ENCODE measurements at places on chromosomes 5 and 9.

- no peak for DNase-seq
Measured at GRCh38 chr5:160643616-160644240, 208.3 kb downstream of the ATP10B start.

GRCh38 chr5:130034566-130035210, 130.4 kb downstream of the CHSY3 start:
- no peak for DNase-seq

- no peak for DNase-seq
Measured at GRCh38 chr5:180129291-180130190, 58.0 kb upstream of the RNF130 start.

DNA sequence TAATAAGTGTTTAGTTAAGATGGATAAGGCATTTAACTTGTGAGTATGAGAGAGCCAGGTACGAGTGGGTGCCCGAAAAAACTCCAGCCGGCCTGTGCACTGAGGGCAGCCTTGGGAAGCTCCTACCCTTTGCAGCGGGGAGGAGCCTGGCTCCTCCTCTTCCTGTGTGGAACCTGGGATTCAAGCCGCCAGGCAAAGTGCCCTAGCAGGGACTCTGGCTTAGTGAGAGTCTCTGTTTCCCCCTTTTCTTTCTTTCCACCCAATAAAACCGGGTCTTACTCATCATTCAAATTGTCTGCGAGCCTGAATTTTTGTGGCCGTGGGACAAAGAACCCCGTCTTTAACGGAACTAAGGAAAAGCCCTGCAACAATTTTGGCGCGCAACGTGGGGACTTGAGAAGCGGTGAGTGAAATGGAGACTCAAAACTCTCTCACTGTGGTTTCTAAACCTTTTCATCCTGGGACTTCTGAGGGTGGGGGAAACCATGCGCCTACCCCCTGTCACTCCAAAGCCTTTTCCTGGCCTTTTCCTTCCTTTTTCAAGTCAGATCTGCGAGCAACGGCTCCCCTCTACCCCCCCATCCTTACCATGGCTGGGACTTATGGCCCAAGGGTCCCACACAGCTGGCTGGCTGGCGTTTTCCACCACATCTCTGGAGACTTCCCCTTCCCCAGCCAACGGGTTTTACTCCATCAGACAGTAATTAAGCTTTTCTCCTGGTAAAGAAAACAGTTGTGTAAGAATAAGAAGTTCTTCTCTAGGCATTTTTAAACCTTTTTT, 535.7 kb upstream of the ACO1 start:
- no peak for DNase-seq

DNA sequence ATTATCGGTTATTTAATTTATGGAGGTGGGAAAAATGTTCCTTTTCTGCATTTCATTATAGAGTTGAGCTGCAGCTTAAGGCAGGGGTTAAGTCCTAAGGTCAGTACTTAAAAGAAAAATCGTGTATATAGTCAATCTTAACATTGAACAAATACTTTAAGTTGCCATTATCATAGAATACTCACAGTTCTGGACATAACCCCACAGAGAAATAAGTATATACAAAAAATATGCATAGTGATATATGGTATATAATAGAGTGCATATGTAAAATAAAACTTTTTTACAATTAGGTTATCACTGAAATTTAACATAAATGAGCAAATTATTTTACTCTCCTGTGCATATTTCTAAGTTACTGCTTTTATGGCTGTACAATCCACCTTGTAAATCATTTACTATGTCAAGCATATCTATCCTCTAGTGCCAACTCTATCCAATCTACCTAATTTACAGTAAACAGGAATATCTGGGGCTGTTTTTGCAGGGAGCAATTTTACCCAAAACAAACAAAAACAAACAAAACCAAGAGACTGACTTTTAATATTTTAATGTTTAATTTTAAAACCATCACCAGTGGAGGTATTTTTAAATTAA, 28.8 kb downstream of the TTC39B start:
- DNase-seq, result no peak

- DNase-seq, result no peak
Measured at GRCh38 chr9:27888661-27889295, 315.5 kb upstream of the C9orf72 start.

DNA sequence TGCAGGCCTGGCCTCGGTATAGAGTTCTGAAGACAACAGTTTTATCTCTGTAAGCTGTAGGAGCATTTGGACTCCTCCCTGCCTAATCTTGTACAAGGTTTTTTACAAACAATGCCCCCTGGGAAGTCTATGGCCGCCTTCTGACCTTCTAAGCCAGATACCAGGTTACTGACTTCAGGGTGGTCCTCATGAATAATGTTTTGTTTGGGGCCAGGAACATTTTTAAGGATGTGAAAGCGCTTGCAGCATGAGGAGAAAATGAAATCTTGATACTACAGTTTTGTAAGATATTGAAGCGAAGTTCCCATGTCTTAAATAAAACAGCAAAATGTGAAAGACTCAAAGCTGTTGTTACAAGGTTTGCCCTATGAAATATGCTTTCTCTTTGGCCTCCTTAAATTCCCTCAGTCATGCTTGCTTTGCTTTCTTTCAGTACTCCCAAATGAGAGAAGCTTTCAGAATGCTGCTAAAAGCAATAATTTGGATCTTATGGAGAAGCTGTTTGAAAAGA, 5.2 kb downstream of the ANKDD1B start:
- no peak for DNase-seq

GRCh38 chr5:117947836-117948235, 1040.5 kb downstream of the DTWD2 start:
- no peak for DNase-seq

DNA sequence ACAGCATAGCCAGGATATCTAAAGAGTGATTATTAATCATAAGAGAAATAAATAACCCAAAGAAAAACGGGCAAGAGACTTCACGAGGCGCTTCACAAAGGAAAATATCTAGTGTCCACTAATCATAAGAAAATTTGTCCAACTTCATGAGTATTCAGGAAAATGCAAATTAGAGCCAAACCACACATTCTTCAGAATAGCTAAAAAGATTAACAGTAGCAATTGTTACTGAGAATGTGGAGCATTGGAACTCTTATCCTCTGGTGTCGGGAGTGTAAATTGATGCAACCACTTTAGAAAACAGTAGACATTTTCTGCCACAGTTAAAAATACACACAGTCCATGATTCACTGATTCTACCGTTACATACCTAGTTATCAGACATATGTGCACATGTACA, 145.7 kb downstream of the CWC27 start:
- no peak for DNase-seq

DNA sequence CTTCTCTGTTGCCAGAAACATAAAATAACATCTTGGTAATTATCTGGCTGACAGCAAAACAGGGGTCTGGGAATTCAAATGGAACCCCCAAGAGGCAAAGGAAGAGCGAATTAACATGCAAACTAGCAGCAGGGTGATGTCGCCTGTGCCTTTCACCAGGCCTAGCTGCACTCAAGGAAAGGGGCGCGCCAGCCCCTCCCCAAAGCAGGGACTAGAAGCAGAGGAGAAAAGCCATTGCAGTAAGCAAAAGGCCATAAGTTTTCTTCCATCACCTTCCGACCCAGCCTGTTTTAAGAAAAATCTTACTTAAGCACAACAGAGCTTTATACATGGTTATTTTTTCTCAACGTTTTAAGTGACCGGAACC, 539 bp downstream of the POC5 start:
- no peak for DNase-seq

DNA sequence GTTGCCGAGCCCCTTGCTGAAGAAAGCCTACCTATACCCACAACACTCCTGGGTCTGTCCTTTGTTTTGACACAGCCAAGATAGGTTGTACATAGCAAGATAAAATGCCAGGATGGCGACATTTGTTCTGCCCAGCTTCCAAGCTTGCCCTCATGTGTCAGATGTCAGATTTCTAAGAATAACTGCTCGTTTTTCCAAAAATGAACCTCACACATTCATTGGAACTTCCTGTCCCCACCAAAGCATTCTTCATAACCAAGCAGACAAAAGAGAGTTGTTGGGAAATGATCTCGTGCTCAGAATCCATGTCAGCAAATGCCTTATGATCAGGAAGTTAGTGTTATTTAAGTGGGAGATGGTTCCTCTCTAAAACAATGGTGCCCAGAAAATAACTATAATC, 210.1 kb downstream of the ZNF608 start:
- DNase-seq, result no peak

DNA sequence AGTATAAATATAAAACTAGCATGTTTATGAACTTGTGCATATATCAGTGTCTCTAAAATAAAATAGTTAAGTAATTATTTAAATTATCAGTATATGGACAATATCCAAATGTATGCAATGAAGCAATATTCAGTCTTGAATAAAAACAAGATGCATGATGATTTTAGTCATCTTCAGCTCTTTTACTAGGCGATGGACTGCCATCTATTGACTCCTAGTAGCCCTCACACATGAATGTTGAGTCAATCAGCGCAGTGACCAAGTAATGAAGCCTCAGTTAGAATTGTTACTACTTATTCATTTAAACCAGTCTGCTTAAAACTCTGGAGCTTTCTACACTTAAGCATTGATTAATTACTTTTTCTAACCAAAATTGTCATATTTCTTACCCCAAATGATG, 92.9 kb upstream of the GRHPR start:
- DNase-seq, result no peak

DNA sequence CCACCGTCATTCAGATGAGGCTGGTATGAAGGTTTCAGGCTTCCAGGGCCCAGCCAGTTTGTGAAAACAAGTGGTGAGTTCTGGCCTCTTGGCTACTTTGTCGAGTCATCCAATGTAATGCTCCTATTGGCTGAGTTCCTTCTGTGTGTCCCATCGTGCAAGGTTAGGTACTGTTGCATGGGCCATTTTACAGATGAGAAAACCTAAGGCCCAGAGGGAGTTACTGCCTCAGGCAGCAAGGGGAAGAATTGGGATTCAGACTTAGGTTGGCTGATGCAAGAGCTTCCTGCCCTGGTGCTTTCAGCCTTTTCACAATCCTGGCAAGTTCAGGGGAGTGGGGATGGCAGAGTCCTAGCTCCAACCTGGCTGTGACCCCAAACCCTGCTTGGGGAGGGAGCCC, 17.4 kb upstream of the PITX1 start:
- DNase-seq, result no peak

DNA sequence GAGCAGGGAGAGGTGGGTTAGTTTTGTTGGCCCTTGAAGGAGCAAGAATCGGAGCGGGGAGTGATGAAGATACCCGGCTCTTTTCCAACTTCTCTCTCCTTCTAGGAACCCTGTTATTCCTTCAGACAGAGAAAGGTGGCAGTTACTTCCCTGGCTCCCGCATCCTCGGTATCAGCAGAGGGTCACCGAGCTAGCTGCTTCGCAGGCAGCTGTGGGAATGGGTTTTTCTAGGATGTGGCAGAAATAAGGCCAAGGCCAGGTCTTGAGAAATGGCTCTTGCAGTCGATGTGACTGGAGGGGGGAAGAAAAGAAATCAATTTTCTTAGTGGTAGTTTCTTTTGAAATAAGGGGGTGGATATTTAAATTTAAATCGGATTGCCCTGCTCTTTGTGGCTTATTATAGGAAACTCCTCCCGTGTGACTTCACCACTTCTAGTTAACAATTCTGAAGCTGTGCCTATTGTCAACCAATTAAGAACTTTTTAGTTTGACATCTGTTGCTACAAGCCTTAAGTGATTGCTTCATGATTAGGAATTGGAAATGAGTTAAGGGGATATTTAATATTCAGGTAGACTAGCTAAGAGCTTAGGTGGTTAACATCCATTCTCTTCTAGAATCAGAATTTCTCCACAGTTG, 1.4 kb downstream of the SAP30L start:
- DNase-seq, result no peak

- peak; percentile 51 for DNase-seq
Measured at GRCh38 chr5:41371738-41372137, 138.7 kb downstream of the PLCXD3 start.

DNA sequence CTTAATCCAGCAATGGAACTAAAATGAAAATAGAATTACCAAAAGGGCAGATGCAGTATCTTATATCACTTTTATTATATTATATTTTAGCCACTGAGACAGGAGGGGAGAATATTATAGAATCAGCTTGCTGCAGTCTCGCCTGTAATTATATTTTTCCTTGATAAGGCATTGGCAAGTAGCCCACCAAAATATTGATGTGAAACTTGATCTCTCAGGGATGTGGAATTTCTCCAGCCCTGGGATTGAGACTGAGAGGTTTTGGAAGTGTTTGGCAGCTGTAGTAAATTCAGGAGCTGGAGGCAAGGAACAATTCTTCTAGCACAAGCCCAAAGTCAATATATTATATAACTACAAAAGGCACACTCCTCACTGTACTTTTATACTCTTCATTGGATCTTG, 142.1 kb upstream of the ADAMTSL1 start:
- DNase-seq, result no peak

GRCh38 chr9:114094971-114095370, 4.1 kb downstream of the KIF12 start:
- no peak for DNase-seq

GRCh38 chr5:96279801-96280542, 153.1 kb downstream of the PCSK1 start:
- no peak for DNase-seq

- DNase-seq, result no peak
Measured at GRCh38 chr5:23289162-23289561, 218.2 kb upstream of the PRDM9 start.

GRCh38 chr5:136249678-136250266, 56.8 kb upstream of the SMIM32 start:
- DNase-seq, result peak; percentile 69

DNA sequence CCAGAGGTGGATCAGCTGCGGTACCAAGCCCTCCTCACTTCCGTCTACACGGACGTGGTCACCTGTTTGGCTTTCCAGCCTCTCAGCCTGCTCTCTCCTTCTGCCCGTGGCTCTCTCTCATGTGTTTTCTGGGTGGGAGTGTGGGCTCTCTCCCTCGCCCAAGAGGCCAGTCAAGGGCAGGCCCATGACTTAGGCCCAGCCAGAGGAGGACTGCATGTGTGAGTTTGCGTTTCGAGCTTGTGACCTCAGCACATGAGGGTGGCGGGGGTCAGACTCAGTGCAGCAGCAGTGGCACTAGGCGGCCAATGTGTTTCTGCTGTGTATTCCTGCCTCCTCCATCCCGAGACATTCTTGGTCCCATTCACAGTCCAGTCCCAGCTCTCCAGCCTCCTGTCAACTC, 82.5 kb upstream of the SMIM23 start:
- DNase-seq, result no peak
